ENCODE measurements at places on chromosomes 6 and 20.

GRCh38 chr6:124974771-124975377 is 12.6 kb downstream of the RNF217 start:
- no peak for DNase-seq

DNA sequence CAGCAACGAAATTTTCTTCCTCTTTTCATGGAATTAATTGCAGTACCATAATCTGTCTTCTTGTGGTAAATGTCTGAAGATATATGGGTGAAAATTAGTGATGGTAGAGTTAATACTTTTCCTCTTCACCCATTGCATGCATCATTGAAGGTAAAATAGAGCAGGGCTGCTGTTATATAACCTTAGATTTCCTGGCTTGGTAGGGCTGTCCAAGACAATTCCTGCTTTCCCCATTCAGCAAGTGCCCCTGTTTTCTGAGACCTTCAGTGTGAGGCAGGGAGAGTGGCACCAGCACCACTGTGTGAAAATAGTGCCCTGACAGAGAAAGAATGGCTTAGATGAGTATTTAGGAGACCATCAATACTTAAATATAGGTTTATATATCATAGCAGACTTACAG is 202.0 kb downstream of the ZFAND3 start:
- no peak for DNase-seq

DNA sequence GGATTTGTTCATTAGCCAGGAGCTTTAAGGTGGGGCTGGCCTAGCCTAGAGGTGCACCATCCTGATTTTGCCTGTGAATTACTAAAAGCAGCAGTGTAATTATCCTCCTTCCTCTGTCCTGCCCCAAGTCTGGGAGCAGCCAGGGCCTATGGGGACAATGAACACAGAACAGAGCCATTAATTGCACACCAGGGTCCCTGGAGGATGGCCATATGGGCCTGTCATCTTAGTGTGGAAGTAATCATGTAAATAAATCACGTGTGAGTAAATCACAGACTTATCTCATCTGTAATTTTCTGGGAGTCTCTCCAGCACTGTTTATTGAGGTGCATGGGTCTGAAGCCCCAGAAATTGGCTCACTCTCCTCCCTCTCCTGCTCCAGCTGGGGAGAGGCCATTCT is 176.3 kb downstream of the LRFN2 start:
- DNase-seq = no peak

DNA sequence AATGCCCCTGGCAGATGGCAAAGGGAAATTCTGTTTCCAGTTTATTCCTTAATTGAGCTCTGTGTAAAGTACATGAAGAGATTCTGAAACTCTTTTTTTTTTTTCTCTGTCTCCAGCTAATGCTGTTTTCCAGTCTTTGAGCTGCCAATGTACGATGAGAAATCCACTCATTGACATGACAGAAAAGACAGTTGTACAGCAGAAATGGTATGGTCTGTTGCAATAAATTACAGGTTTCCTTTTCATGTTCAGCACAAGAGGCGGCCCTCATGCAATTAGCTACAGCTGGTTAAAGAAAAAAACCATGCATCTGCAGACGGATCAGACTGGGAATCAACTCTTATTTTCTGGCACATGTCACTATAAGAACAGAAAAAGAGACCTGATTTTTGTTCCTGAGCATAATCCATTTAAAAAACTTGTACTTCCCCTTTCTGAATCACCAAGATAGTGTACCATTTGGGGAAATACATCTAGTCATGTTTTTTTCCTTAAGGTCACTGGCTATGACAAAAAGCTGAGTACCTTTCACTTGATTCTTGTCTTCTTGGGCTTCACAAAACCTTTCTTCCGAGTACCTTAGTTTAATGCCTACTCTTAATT is 289.8 kb upstream of the PREP start:
- DNase-seq = no peak

DNA sequence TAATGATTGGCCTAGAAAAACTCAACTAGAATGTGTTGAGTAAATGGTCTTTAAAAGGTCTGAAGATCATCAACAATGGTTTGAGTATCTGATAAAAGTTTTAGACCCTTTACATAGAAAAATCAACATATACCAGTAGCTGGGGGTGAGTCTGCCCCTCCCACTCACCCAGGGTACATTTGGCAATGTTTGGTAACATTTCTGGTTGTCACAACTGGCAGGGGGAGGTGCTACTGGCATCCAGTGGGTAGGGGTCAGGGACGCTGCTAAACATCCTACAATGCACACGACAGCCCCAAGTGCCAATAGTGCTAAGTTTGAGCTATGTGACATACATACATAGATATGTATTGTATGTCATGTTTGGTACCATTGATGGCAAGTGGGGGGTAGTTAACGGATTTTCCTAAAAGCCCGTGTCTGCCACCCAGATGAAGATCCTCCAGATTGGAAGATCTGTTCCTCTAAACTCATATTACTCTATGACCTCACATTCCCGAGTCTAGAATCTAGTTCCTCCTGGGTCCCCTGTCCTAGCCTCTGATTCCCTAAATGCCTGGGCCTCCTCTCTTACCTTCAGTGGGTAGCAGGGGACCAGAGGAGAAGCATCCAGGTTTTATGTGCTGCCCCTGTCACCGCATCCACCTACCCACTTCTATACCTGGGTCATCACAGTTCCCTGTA is 2.5 kb upstream of the MMP9 start:
- no peak for DNase-seq

GRCh38 chr6:45607798-45608197 is 230.1 kb upstream of the SUPT3H start:
- no peak for DNase-seq

DNA sequence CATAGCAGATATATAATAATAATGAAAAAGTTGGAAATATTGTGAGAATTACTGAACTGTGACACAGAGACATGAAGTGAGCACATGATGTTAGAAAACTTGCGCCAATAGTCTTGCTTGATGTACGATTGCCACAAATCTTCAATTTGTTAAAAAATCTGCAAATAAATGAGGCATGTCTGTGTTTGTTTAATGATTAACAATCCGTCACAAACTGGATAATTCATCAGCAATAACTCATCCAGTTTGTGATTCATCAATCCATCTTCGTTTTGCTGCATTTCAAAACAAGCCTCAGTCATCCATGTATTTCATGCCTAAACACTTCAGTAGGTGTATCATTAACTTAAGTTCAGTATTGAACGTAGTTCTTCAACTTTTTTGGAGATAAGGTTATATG is 25.5 kb upstream of the SMIM26 start:
- DNase-seq = no peak

DNA sequence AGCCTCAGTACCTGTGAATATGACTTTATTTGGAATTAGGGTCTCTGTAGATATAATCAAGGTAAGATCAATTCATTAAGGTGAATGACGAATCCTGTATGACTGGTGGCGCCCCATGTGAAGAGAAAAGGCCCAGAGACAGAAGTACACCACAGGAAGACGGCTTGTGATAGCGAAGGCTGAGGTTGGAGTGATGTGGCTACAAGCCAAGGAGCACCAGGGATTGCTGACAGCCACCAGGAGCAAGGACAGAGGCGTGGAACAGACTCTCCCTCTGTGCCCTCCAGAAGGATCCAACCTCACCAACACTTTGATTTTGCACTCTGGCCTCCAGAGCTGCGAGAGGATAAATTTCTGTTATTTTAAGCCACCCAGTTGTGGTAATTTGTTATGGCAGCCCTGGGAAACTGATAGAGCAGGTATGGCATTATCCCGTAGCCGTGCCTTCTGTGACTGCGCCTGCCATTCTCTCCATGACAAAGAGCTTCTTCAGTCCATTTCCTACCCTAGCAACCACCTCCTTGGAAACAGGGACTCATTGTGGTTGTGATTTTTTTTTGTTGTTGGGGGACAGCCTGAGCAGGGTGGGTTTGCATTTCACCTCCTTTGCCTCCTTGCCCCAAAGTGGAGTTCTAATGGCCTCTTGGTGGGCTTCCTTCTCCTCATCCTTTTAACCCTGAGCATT is 29.6 kb downstream of the PTK7 start:
- no peak for DNase-seq

DNA sequence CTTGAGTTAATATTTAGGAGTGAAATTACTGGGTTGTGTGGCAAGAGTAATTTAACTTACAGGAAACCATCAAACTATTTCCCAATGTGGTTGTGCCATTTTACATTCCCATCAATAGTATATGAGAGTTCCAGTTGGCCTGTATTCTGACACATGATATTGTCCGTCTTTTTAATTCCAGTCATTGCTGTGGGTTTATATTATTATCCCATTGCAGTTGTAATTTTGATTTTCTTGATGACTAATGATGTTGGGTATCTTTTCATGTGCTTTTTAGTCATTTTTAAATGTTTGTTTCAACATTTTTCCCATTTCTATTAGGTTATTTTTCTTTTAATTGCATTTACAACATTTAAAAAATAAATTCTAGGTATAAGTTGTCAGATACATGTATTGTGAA is 614.0 kb downstream of the UTRN start:
- DNase-seq = no peak

DNA sequence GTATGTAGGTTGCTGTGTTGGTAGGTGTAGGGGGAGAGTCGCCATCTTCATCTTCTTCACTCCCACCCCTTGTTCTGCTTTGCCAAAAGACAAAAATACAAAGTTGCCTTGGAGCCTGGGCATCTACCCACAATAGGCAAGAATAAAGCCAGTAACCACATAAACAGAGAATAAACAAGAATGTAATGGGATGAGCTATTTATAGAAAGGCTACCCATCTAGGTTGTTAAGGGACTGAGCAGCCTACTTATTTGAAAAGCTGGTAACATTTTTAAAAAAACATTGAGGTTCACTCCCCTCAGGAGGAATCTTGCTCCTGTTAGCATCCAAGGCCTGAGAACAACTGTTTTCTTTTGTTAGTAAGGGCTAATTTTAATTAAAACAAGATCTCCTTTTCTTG is 301.4 kb upstream of the STXBP5 start:
- DNase-seq = no peak

- no peak for DNase-seq
Observed at GRCh38 chr6:159973951-159974350, 5.1 kb downstream of the IGF2R start.

DNA sequence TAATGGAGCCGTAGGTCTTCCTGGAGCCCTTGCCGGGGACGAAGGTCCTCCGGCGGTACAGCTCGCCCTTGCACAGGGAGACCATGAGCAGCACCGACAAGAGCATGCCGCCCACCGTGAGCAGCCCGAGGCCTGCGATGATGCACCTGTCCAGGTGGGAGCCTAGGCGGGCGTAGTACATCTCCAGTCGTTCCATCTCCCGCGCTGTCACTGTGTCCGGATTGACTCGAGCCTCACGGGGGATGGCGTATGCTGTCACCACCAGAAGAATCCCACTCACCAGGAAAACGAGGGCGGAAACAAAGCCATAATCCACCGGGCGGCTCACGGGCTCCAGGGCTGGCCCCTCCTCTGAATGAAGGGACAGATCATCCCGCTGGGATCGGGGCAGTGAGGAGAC is 3.8 kb downstream of the TMEM74B start:
- DNase-seq = no peak

DNA sequence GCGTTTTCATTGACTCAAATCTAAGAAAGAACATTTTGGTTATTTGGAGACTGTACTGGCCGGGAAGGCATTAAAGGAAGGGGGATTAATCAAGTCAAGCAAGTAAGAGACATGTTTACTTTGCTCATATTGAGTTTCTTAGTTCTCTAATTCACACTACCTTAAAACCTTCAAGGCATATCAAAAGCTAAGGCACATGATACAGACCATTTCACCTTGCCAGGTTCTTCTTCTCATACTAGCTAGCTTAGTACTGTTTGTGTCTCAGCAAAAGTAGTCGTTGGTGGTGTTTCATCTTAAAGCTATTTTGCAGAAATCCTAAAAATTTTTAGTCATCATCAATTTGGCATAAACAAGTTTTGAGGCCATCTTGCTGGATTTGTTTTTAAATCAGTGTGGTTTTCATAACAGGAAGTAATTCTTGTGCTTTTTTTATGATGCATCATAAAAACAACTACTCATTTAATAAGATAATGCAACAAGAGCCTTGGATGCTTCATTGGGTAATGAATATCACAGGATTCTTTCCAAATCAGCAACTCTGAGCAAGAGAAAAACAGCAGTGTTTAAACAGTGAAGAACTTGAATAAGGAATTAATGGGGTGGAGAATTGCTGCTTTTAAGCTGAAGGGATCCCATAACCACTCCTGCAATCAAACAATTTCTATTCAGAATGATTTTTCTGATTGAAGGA is 425.3 kb downstream of the EPM2A start:
- no peak for DNase-seq

DNA sequence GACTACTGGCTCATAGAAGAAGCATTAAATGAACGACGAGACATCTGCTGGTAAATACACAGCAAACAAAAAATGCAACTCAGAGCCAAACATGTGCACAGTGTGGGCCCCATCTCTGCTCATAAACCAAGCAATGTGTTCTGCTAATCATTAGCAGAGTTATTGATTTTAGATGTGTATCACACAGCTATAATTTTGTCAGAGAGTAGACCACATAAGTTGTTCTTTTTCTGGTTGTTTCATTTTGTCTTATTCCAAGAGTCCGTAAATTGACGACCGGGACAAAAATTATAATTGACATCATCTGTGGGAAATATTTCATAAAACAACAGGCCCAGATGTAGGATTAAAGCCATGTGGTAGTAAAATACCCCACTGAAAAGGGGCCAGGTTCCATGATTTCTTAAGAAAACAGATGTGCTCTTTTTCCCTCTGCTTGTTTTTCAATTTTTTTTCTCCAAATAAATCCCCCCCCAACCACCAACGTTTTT is 423.6 kb downstream of the HAO1 start:
- no peak for DNase-seq

DNA sequence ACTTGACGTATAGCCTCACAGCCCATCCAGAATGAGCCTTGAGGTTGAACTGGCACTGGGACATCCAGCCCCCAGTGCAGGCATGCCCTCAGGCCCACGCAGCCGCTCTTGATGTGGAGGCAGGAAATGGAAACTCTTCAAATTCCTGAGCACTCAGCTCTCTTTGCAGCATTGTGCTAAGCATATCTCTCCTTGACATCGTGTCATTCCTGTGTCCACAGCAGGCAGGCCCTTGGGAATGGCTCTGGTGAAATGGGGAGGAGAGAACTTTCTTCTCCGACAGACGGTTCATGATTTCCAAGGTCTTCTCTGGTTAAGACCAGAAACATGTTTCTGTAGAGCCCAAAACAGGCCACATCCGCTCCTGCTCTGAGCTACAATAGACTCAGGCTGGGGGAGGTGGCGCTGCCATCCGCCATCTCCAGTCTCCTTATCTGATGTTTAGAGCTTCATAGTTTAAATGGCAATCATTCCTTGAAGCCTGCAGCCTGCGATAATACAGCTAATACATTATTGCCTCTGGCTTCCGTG is 248.8 kb downstream of the CDH4 start:
- no peak for DNase-seq

DNA sequence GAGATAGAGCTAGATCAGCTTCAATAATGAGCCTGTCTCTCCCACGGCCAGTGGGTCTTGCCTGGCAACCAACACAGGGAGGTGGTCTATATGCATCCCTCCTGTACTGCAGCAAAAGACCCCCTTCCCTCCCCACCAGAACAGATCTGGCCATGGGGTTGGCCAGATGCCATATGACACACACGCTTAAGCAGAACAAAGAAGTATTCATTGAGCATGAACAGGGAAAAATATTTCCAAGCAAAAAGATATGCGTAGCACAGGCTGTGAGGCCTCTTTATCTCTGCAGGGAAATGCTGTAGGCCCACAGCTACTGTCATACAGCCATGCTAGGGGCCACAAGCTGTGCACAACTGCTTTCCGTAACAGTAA is 73.4 kb upstream of the NRSN1 start:
- DNase-seq = no peak

- DNase-seq = no peak
Observed at GRCh38 chr20:13402171-13402760, 181.2 kb downstream of the ISM1 start.

GRCh38 chr6:117573006-117573680 is 29.2 kb downstream of the GOPC start:
- DNase-seq = no peak

All from T-helper 9 cell (primary cell).